ENCODE measurements at places on chromosomes 13 and 19. TPM values are rescaled to one million over a fixed set of nuclear protein-coding genes. Genes with fewer than 3 reads are reported as not detected.

GRCh38 chr13:94033830-94034642 is 445.4 kb downstream of the DCT start:
- DNase-seq, result no peak

GRCh38 chr13:69681722-69682121 is 425.9 kb upstream of the ATXN8OS start:
- no peak for DNase-seq

DNA sequence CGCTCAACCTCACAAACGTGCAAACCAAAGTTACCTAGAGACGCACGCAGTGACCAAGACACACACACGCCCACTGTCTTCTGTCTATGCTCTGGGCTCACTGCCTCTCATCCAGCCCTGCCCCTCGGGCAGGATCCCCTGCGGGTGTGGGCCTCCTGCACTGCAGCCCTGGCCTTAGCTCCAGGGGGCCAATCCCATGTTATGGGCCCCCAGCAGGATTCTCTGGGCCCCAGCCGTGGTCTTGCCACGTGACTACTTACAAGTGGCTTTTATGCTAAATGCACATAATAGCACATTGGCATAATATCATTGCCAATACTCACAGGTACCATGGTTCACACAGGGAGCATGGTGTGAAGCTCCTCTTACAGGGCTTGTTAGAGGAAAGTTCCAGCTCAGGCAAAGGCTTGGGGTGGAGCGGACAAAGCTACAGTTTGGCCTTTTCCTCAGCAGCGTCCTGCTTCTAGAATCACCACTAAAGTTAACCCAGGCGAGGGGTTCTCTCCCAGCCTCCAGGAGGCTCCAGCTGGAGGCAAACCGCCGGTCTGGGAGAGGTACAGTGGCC is 37.4 kb downstream of the CEBPA start:
- DNase-seq, result no peak

- DNase-seq, result no peak
Observed at GRCh38 chr19:7391218-7391670, 42.5 kb downstream of the ARHGEF18 start.

DNA sequence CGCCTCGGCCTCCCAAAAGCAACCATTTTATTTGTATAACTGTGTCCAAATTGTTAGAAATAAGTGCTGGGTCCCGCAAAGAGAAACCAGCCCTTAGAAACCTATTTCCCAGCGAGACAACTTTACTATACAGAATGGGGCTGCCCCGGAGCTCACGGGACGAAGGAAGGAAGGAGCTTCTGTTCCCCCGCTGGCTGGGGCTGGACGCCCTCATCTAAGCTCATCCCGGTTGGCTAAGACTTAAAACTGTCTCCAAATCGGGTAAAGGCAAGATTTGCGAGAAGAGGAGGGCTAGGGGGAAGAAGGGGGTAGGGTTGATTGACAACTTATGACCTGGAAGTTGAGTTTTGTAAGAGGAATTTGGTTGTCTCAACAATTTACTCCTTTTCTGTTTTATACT is 12.3 kb upstream of the BSG start:
- no peak for DNase-seq

GRCh38 chr13:71949441-71949840 is 82.4 kb upstream of the DACH1 start:
- DNase-seq, result no peak

GRCh38 chr13:110499621-110500281 is 61.8 kb downstream of the RAB20 start:
- DNase-seq, result no peak

DNA sequence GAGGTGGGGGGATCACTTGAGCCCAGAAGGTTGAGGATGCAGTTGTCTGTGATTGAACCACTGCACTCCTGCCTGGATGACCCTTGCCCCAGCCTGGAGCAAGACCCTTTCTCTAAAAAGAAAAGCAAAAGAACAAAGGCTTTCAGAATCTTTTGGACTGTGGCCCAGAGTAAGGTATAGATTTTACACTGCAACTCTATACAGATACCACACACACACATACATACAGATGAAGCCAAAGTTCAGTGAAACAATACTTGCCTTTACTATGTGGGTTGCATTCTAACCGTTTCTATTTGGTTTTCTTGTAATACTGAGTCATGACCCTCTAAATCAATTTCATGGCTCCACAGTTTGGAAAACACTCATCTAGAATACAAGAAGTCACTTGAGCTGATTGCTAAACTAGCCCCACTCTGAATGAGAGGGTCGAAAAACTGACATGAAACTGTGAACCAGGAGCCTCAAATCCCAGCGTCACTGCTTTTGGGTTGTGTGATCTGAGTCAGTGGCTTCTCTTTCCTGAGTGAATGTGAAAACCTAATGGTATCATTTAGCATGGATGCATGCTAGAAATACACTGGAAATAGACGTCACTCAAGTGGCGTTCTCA is 756.1 kb downstream of the UQCRFS1 start:
- no peak for DNase-seq

The CACNA1A gene
- 35.5 TPM for total RNA-seq

- no peak for DNase-seq
Observed at GRCh38 chr19:30795727-30796126, 423.5 kb downstream of the ZNF536 start.

The SYNE4 gene
- 17.6 TPM for total RNA-seq

DNA sequence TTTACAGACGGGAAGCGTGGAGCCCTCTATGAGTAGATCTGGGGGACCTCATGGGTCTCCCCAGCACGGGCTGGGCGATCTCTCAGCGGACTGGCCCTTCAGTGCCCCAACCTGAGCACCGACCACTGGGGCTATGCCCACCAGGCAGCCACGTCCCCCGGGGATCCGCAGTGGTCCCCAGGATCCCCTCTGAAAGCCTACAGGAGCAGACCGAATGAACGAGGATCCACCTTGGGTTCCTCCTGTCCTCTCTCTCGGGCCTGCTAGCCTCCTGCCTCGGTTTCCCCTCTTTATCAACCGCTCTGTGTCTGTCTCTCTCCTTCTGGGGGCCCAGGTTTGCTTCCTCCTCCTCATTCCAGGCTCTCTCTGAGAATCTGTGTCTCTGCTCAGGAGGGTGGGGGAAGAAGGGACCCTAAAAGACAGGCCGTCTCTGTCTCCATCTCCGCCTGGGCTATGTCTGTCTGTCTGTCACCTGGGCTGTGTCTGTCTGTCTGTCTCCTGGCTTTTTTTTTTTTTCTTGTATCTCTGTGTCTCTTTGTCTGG is 2.0 kb upstream of the MEIS3 start:
- DNase-seq, result no peak

GRCh38 chr13:49731766-49732165 is 40.5 kb upstream of the EBPL start:
- DNase-seq, result no peak

The AMER2 gene
- 0.18 TPM for total RNA-seq

The WASF3 gene
- total RNA-seq, result 32.6 TPM

DNA sequence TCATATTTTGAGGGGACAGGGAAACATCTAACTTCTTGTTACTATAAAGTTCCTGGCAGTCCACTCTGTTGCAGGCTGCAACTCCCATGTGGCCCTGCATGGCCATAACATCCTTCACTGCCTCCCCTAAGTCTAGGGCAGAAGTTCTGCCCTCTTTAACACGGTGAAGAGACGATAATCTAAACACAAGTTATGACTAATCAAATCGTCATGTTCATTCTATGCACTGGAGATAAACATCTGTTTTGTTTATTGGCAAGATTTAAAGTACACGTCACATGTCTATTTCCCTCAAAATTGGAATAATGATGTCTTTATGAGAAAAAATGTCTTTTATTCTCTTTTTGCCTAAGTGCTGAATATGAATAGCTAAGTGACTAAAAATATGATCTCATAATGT is 1629.4 kb downstream of the PCDH9 start:
- no peak for DNase-seq

The ZNF835 gene
- 0.17 TPM for total RNA-seq

DNA sequence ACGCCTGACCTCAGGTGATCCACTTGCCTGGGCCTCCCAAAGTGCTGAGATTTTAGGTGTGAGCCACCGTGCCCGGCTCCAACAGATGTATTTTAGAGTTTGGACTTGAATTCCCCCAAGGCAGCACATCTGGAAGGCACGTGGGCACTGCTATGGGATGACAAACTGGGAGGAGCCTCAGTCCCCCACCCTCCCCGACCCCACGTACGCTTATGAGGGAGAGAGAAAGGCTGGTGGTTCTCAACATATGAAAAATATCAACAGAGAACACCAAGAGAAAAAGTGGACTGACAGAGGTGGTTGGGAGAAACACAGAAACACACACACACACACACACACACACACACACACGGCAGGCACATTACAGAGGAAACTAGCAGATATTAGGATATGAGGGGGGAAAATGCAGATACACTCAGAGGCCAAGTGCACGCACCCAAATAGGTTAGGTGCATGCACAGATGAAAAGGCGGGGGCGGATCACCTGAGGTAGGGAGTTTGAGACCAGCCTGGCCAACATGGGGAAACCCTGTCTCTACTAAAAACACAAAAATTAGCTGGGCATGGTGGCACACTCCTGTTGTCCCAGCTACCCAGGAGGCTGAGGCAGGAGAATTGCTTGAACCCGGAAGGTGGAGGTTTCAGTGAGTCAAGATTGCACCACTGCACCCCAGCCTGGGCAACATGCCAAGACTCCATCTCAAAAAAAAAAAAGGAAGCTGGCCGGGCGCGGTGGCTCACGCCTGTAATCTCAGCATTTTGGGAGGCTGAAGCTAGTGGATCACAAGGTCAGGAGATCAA is 3.2 kb downstream of the STX10 start:
- DNase-seq, result no peak

DNA sequence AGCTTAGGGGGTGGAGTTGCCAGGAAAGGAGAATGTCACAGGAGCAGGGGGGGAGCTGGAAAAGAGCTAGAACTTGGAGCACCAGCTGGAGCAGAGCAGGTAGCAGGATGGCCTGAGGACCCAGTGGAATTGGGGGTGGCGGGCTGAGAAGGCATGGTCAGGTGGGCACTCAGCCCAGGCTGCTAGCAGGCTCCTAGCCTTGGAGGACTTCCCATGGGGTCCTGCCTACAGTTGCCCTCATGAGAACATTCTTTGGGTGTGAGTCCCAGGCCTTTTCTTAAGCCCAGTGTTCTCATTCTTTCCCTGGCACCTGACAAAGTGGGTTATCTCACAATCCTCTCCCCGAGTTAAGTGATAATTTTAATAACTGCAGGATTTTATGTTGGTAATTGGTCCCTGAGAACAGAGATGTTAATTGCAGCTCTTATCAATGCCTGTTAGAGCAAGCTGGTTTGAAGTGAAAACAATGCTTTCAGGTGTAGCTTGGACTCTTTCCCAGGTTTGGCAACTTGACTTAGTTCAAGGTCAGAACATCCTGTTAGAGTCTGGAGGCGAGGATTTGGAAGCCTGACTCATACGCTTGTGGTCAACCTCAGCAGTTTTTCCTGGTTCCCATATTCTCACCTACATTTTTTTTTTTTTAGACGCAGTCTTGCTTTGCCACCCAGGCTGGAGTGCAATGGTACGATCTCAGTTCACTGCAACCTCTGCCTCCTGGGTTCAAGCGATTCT is 18.1 kb upstream of the OLFM4 start:
- DNase-seq, result no peak

GRCh38 chr13:73235385-73235784 is 176.6 kb downstream of the KLF5 start:
- no peak for DNase-seq

GRCh38 chr19:5949792-5950305 is 28.1 kb downstream of the RANBP3 start:
- no peak for DNase-seq

GRCh38 chr19:49911381-49912145 is 14.9 kb upstream of the IL4I1 start:
- DNase-seq, result no peak

DNA sequence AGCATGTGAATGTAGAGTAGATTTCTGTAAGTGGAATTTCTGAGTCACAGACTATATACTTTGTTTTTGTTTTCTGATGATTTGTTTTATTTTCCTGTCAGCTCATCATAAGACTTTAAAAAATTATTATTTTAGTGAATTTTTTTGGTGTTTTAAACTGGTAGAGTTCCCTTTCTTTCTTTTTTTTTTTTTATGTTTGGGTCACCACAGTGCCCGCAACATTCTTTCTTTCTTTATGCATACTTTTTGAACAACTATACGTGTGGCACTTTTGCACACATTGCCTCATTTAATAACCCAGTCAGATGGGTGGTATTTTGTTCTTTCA is 46.0 kb downstream of the WDFY2 start:
- DNase-seq, result no peak

The PVR gene
- 15.0 TPM for total RNA-seq

- no peak for DNase-seq
Observed at GRCh38 chr13:49098198-49098597, 121.9 kb upstream of the MLNR start.

GRCh38 chr13:96844616-96845015 is 149.7 kb downstream of the OXGR1 start:
- DNase-seq, result no peak

The SLC7A10 gene
- 4.9 TPM for total RNA-seq

- DNase-seq, result no peak
Observed at GRCh38 chr13:82702513-82702912, 1179.8 kb downstream of the SLITRK1 start.

The C13orf42 gene
- total RNA-seq, result 7.0 TPM

The SKA3 gene
- 45.7 TPM for total RNA-seq

The ZNF578 gene
- 21.9 TPM for total RNA-seq

The SLAIN1 gene
- 33.1 TPM for total RNA-seq

- peak; percentile 4 for DNase-seq
Observed at GRCh38 chr19:46608581-46609345, 7.6 kb downstream of the CALM3 start.

- no peak for DNase-seq
Observed at GRCh38 chr13:47420568-47420967, 523.7 kb upstream of the HTR2A start.

Measured in WTC11 (cell line).